Mucosa of gallbladder (tissue), 1 donor: ENCODE measurements at places on chromosomes 5 and 9. TPM values are rescaled to one million over a fixed set of nuclear protein-coding genes. Genes with fewer than 3 reads are reported as not detected.
A peak's percentile ranks its signal among the peaks of the same experiment; 100 is the strongest.

DNA sequence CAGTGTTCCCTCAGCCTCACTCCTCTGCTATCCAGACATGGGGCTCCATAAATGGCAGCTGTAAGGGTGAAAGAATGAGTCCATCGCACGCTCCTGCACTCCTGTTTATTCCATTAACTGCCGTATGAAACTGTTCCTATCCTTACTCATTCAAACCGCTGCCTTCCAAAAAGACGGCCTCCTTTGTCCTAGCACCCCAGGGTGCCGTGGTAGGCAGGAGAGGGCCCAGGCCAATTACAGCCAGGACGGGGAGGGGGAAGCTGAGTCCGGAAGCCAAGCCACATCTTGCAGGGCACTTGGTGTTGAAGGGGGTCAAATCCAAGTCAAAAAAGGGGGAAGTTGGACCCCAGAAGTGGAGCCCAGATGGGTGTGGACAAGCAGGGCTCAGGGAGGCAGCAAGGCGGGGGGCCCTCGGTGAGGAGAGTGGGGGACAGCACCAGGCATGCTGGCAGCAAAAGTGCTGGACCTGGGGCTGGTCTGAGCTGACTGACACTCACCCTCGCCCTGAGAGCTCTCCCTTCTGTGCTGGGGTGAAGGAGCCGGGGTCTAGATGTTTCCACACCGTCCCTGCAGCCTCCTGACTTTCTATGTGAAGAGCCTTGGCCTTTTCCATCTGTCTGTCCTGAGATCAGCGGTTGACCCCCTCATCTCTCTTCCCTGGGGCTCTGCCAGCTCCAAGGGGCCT lies 63.3 kb downstream of the COL23A1 start:
- DNase-seq = no peak

GRCh38 chr9:35736201-35736633 lies 3.8 kb downstream of the CREB3 start:
- peak; percentile 68 for DNase-seq

DNA sequence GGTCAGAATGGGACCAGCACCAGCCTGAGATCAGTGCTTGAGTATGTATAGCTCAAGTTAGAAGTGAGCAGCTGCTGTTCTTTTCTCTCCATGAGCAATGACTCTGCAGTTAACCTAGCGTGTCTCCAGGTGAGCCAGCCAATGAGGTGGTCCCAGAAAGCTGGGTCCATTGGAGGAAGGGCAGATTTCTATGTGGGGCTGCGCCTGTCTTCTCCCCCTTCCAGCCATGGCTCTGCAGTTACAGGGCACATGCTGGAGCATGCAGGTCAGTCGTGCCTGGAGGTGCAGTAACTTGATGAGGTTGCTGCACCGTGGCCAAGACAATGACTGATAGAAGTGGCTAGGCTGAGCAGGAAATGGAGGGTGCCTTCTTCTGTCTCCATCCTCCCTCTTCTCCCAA lies 29.6 kb upstream of the CXCL14 start:
- DNase-seq = no peak

The SSBP2 gene
- total RNA-seq = 67.5 TPM
